ENCODE measurements at places on chromosomes 16 and 17.
A peak's percentile ranks its signal among the peaks of the same experiment; 100 is the strongest.

GRCh38 chr17:80605326-80606066 lies 60.9 kb downstream of the RPTOR start:
- no peak for DNase-seq

DNA sequence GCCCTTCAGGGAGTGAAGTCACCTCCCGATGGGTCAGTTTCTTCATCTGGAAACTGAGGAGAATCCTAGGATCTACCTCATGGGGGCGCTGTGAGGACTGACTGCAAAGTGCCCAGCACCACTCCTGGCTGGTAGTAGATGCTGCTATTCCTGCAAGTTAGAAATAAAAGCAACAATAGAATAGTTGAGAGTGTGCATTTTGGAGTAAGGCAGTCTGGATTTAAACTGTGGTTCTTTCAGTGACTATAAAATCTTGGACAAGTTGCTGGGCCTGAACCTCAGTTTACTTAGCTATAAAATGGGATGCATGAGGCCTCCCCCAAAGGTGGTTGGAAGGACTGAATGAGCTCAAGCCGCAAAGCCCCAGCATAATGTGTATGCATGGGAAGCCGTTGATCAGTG lies 70.6 kb downstream of the CYB5B start:
- DNase-seq = no peak

GRCh38 chr17:77609553-77610517 lies 348.7 kb upstream of the TNRC6C start:
- DNase-seq = peak; percentile 15

GRCh38 chr17:12362853-12363455 lies 302.7 kb upstream of the MYOCD start:
- no peak for DNase-seq

GRCh38 chr17:10121971-10122707 lies 76.3 kb downstream of the GAS7 start:
- DNase-seq = no peak

GRCh38 chr16:15597822-15598647 lies 44.9 kb downstream of the MARF1 start:
- DNase-seq = no peak

DNA sequence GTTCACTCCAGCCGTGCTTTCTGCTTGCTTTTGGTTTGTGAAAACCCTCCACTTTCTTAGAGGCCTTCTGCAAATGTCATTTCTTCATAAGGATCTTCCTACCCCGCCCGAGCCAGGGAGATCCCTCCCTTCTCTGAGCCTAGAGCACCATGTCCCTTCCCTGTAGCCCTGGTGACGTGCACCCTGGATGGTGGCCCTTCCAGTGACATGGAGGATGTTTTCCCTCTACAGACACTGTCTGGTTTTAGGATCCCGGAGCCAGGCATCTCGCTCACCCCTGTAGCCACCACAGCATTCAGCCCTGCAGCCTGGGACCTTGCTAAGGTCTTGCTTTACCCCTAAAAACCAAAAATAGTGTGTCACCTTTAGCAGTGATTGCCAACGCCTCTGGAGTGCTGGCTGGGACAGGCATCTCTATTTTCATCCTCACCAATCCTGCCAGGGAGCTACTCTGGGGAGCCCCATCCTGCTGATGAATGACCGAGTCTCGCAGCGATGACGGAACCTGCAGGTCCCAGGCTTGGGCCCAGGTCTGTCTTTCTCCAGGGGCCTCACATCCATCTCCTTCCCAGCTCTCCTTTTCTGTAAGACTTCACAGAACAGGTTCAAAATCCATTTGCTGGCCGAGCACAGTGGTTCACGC lies 394.1 kb upstream of the TNRC6C start:
- no peak for DNase-seq

DNA sequence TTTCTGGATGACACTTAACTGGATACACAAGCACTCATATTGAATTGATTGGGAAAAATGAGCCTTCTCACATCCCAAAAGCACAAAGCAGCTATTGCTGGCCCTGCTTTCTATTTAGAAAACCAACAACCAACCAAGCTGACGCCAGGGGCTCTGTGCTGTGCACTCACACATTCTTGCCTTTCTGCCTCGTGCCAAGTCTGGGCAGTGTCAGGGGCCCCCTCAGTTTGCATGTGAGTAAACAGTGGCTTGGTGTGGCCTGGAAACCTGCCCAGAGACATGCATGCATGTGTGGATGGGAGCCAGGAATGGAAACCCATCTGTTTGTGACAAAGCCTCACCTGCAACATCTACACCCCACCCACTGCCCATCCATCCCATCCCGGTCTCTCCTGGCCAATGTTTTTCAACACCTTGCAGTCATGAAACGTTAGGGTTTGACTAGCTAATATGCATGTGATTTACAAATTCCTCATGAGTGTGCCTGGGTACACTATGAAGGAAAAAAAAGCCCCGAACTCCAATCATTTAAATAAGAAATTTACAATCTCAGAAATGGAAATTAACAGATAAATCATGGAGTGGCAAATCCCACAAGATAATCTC lies 20.4 kb downstream of the MIEF2 start:
- no peak for DNase-seq

DNA sequence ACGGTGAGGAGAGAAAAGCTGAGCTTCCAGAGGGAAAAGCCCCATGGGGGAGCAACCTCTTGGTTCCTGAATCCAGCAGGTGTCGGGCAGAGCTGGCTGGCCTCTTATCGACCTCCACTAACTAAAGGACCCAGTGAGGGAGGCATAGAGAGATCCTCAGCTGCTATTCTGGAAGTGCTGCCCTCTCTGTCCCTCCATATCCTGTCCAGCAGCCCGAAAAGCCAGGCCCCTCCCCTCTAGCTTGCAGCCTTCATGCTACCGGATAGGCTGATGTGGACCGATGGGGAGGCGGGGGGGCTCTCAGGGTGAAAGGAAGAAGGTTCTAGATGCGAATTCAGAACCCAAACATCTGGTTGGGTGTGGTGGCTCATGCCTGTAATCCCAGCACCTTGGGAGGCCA lies 24.9 kb downstream of the MXRA7 start:
- no peak for DNase-seq

GRCh38 chr16:2785101-2785991 lies 2.0 kb downstream of the PRSS33 start:
- peak; percentile 46 for DNase-seq

- no peak for DNase-seq
These were observed 11.0 kb downstream of the TUFM start for GRCh38 chr16:28834873-28835863.

- DNase-seq = no peak
These were observed 7.2 kb downstream of the RAB11FIP4 start for GRCh38 chr17:31398381-31399311.

GRCh38 chr17:65027305-65027704 lies 29.2 kb downstream of the GNA13 start:
- DNase-seq = peak; percentile 4

- DNase-seq = no peak
These were observed 40.1 kb downstream of the IL4R start for GRCh38 chr16:27353853-27354252.

DNA sequence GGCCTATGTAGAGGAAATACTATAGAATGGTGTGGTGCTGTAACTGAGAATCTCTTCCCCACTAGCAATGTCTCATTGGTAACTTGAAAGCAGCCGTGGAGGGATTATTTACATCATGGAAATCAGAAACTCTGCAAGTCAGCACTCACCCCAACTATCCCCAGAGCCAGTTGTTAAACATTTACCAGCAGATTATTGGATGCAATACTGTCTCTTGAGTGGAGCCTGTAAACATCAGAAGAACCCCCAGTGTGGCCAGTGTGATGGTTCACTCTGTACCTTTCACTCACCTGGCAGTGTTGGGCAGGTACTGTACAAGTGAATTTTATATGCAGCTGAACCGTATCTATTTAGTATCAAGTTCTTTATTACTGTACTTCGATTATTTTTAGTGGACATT lies 299.8 kb upstream of the SALL1 start:
- no peak for DNase-seq

DNA sequence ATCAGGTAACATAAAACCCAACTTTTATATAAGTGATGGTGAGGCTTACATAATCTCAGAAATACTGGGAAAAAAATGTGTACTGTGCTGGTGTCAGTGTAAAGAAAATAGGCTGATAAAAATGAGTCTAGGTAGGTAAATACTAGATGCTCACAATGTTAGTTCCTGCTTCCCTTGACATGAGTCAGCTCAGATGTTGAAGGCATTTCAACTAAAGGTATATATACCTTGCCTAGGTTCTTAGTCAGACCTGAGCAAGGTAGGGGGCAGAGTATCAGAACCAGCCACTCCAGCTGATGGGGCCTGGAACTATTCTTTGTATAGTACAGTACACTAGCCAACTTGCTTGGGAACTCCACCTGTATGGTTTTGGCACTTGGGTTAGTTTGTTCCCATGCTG lies 51.0 kb upstream of the CA10 start:
- DNase-seq = no peak

GRCh38 chr17:83150369-83151055 lies 71.1 kb downstream of the METRNL start:
- no peak for DNase-seq

DNA sequence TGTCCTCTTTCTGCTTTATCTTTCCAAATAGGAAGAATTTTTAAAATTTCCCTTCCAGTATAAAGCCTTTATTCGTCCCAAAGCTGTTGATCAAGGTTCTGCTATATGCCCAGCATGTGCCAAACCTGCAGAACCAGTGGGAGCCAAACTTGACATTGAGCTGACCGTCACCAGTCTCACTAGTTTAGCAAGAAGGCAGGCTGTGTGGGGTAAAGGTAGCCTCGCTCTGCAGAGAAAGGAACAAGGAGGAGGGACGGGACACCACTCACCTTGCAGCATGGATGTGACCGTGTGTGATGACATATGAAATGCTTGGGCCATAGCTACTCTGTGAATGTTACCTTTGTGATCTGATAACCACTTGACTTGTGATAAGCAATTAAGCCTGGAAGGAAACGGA lies 392.2 kb downstream of the CPPED1 start:
- no peak for DNase-seq

GRCh38 chr17:57372156-57372555 lies 115.8 kb downstream of the MSI2 start:
- no peak for DNase-seq

- DNase-seq = no peak
These were observed 284.6 kb upstream of the CDH5 start for GRCh38 chr16:66081775-66082366.

- no peak for DNase-seq
These were observed 996 bp upstream of the CPNE2 start for GRCh38 chr16:57091200-57091974.

GRCh38 chr17:41020336-41020735 lies 6.7 kb downstream of the KRTAP1-5 start:
- no peak for DNase-seq

GRCh38 chr17:16940116-16940881 lies 31.6 kb downstream of the TNFRSF13B start:
- no peak for DNase-seq

DNA sequence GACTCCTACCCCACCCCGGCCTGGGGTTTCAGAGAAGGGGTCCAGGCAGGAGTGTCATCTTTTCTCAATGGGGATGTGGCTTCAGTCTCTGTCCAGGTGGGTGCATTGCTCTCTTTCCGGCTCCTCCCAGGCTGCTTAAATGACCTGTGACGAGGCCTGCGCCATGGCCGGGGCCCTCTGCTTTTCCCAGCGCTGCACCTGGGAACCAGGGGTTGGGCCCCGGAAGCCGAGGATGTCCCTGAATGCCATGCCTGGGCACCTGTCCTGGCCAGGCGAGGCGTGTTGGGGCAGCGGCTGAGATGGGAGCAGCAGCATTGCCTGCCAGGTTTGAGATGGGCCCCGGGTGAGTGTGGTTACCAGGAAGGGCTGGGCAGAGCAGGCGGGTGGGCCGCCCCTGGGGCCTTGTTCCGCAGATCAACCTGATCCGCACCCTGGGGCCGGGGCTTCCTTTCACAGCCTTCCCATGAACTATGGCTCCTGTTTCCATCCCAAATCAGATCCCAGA lies 147.4 kb downstream of the SEC14L1 start:
- DNase-seq = no peak

GRCh38 chr16:57815987-57816745 lies 13.9 kb upstream of the KIFC3 start:
- no peak for DNase-seq

- DNase-seq = no peak
These were observed 5.2 kb downstream of the C16orf95 start for GRCh38 chr16:87312008-87312407.

- DNase-seq = no peak
These were observed 26.8 kb upstream of the WSCD1 start for GRCh38 chr17:6043405-6043804.

GRCh38 chr17:47850692-47851573 lies at the start of gene SP6:
Gene SP6 (minus strand): TSS chr17:47851163. CDS start chr17:47848429, 2,734 bp downstream.
- DNase-seq = no peak

DNA sequence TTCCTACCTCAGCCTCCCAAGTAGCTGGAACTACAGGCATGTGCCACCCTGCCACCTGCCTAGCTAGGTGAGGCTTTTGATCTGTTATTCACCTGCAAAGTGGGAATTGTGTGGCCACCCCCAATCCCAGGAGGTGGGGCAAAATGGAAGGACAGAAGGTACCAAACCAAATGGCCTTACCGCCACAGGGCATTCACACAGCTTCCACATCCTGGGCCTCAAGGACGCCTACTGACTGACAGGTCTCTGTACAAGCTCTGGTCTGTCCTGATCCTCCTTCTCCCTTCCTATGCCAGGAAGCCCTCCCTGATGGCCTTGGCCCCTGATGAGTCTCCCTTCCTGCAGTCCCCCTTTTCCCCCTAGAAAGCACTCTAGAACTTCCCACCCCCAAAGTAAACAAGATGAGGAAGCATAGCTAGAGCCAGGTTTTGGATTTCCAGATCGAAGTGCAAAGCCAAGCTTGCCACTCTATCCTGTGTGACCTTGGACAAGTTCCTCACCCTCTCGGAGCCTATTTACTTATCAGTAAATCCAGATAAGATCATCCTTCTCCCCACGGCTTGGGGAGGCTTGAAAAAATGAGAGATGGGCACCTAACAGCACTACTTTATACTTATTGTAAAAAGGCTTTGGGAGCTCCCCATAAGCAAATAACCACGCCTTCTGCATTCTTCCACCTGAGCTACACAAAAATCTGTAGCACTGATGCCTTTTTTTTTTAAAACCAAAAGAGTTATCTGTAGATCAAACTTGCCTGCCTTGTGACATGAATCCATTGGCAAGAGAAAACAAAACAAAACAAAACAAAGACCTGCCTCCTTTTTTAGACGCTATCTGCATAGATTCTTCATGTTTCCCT lies 4.5 kb downstream of the PLLP start:
- DNase-seq = no peak

DNA sequence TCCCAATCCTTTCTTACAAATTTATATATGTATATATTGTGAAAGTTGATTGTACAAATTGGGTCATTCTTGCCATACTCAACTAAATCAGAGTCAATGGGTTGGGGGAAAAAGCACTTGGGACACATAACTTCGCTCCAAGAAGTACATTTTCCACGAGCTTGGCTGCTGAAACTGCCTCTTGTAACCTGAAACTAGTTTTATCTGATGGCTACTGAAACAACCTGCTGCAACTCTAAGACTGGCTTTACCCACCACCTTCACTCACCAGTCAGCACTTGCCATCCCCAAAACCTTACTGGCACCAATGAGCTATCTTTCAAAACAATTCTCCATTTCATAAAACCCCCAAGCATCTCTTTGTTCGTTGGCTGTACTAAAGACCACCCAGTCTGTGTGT lies 14.5 kb upstream of the MYCBPAP start:
- DNase-seq = no peak

- DNase-seq = no peak
These were observed 32.7 kb downstream of the TLE7 start for GRCh38 chr16:71409011-71409775.

GRCh38 chr17:81090361-81091136 lies 55.6 kb downstream of the BAIAP2 start:
- no peak for DNase-seq
